ENCODE measurements at places on chromosomes 11 and 22.
A peak's percentile ranks its signal among the peaks of the same experiment; 100 is the strongest.

- DNase-seq: no peak
Observed at GRCh38 chr11:63274776-63275175, 31.4 kb upstream of the SLC22A25 start.

GRCh38 chr11:95296165-95296564 is 65.2 kb upstream of the SESN3 start:
- no peak for DNase-seq

DNA sequence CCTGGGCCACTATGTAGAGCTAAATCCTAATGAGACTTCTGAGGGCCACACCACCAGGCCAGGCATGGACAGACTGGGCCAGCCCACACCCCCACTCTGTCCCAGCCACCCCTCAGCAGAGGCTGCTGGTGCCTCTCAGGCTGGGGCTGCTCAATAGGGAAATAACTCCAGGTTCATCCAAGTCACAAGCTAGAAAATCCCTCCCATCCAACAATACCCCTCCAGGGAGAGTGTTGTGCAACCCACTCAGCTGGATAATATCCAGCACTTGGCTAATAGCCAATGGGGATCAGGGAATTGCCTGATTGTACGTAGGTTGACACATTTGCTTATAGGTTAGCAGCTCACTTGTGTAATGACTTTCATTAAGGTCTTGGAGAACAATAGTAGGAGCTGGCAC is 64.1 kb upstream of the WNT11 start:
- peak; percentile 38 for DNase-seq

DNA sequence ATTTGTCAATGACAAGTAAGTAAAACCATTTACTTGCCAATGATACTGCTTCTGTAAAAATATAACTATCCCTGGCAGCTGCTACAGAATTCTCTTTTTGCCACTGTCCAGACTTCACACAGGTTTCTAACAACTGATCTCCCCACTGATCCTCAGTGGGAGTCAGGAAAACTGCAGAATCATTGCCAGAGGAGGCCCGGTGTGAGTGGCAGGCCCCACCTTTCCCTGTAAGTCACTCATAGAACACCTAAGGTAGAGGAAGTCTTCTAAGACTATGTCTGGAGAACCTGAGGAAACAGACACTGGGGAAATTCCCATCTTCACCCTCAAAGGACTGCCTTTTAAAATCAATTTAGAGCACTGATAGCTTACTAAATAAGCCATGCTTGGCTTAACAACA is 66.3 kb downstream of the ZC3H12C start:
- no peak for DNase-seq

DNA sequence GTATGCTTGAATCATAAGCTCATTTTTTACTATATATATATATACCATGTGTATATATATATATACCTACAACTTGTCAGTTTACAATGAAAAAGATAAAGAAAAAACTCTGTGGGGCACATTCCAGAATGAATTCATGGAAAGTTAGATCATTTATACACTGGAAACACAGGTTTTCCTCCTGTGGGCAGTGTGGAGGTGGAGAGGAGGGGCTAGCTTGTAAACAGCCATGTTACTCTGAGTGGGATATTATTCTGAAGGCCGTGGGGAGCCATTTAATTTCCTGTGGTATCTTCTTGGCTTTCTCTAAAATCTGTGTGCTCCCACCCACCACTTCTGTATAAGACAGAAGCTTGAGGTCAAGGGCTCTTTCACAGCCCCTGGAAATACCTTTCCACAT is 273.4 kb upstream of the MTNR1B start:
- no peak for DNase-seq

DNA sequence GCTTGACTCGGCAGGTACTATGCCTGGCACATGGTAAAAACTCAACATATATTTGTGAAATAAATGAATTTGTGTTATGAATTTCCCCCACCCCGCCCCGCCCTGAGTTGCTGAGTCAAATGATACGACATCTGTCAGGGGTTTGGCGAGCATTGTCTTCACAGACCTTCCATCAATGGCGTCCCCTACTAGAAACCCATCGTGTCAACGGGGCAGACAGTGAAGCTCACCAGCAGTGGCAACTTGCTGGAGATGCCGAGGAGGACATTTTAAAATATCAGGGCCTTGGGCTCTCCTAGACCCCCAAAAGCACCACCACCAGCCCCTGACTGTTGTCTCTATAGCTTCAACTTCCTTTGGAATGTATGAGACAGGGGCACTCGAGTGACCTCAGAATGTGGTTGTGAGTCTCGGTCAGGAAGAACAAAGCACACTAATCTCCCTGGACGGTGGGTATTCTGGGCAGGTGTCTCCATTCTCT is 761 bp upstream of the NXF1 start:
- DNase-seq: no peak

DNA sequence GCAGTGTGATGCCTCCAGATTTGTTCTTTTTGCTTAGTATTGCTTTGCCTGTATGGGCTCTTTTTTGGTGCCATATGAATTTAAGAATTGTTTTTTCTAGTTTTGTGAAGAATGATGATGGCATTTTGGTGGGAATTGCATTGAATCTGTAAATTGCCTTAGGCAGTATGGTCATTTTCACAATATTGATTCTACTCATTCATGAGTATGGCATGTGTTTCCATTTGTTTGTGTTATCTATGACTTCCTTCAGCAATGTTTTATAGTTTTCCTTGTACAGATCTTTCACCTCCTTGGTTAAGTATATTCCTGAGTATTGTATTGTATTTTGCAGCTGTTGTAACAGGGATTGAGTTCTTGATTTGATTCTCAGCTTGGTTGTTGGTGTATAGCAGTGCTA is 18.3 kb upstream of the ZBED5 start:
- no peak for DNase-seq

GRCh38 chr11:78453140-78453935 is 35.7 kb upstream of the GAB2 start:
- no peak for DNase-seq

GRCh38 chr11:76231121-76231738 is 24.9 kb upstream of the WNT11 start:
- DNase-seq: no peak

DNA sequence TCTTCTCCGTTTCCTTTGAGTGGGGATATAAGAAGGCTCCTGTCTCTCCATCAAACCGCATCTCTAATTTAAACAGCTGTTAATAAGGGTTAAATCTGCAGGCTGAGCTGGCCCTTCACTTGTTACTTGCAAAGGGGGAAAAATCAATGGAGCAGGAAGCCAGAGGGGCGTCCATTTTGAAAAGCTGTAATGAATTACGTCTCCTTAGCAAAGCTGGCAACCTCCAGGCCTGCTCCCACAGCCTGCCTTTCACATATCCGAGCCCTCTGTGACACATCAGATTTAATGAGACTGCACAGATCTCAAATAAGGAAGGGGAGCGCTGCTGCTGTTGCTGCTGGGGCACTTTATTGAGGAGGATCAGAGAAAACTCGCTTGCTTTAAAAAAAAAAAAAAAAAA is 320.8 kb downstream of the BLID start:
- DNase-seq: no peak

Data from fibroblast of the conjunctiva (primary cell).